ENCODE measurements at places on chromosomes 11 and 22.

DNA sequence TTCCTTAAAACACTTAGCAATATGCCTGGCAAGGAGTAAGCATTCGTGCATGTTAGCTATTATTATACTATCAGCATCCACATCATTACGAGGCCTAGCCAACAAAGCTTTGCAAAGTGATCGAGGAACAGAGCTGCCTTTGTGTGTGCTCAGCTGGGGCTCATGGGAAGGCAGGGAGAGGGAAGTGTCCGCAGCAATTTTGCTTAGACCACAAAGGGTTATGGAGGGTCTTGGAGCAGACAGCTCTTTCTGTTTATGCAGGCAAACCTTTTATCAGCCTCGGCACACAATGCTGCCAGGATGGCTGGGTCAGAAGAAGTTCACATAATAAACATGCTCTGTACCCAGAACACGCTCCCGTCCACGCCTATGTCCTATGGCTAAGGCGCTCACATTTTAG lies 10.9 kb upstream of the DKK3 start:
- DNase-seq: no peak

DNA sequence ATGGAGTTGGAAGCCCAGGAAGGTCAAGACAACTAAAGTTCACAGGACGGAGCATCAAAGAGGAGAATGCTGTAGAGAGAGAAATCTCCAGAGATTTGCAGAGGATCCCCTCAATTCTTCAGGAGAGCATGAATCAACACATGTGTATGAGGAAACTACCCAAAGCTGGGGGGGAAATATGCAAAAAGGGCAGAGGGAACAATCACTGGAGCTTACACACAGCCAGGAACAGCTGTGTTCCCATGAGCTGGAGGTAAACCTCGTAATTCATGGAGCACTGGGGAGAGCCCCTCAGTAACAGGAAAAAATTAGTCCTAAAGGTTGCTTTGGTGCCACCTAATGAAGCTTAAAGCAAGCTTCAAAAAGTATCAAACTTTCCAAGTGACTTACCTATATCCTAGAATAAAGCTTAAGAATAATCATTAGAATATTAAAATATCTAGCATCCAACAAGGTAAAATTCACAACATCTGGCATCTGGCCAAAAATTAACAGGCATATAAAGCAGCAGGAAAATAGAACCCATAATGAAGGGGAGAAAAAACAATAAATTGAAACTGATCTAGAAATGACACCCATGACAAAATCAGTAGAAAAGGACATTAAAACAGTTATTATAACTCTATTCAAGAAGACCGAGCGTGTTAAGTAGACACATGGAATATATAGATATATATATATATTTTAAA lies 134.2 kb downstream of the STK33 start:
- DNase-seq: no peak

- DNase-seq: no peak
Measured at GRCh38 chr22:47782328-47783075, 1020.1 kb downstream of the TBC1D22A start.

GRCh38 chr11:105389952-105390351 lies 219.9 kb upstream of the GRIA4 start:
- DNase-seq: no peak

GRCh38 chr22:31091106-31091975 lies 10.2 kb downstream of the SMTN start:
- DNase-seq: no peak

DNA sequence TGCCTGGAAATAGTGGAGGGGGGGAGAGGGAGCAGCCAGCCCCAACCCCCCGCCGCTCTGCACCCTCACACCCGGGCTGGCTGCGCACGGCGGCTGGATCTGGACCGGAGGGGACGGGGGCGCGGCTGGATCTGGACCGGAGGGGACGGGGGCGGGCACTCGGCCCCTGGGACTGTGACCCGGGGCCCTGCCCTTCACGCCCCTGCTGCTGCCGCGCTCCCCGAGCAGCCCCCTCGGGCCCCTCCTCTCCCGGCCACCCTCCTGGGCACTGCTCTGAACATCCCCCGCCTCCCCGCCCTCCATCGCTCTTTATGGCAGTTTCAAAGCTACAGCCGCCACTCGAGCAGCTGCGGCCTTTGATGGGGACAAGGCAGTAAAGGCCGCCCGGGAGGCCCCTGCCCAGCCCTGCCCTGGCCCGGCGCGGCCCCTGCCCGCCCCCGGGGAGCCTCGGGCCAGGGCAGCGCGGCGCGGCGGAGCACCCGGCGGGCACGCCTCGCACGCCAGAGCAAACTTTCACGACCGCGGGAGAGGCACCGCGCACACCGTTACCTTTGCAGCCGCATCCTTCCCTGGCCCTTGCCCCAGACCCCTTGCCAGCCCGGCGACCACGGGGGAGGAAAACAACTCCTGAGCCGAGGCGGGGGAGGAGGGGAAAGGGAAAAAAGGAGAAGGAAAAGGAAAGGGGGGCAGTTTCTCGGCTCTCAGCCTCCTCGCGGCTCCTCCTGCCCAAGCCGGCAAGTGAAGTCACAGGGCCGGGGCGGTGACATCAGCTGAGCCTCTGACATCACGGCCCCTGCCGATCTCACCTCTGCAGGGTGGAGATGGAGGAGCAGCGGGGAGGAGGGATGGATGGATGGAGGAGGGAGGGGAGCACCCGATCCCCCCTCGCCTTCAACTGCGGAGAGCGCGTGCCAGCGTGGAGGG lies 13.1 kb upstream of the TCF20 start:
- no peak for DNase-seq

- DNase-seq: no peak
Measured at GRCh38 chr11:76880314-76880713, 19.6 kb downstream of the ACER3 start.

- DNase-seq: no peak
Measured at GRCh38 chr11:104490182-104490581, 326.2 kb upstream of the PDGFD start.

DNA sequence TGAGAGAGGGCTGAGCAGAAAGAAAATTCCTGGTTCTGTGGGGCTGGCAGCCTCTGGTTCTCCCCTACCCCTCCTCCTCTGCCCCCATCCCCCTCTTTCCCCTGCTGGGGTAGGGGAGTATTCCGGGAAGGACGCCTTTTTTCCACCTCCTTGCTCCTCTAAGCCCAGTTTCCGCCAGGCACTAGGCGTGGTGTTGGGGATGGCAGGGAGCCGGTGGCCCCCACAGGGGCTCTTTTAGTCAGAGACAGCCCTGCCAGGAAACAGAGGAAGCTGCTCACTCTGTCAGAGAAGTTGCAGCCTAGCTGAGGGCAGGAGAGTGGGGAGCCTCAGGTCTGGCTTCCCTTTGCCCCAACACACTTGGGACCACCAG lies 15.6 kb upstream of the ARHGEF17 start:
- no peak for DNase-seq

DNA sequence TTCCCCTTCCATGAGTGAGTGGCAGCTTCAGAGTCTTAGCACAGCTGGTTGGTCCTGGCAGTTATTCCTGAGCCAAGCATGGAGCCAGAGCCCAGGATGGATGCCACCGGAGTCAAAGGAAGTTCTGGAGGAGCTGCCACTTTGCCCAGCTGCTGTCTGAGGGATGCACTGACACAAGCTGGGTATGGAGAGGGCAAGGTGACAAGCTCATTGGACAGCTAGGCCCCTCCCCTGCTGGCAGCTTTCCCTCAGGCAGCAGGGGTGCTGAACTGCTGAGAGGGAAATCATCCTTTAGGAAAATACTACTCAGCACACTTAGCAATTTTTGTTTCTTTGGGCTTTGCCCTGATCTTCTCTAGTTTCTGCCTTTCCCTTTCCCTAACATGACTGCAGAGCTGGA lies 99.3 kb upstream of the SESN3 start:
- no peak for DNase-seq

- no peak for DNase-seq
Measured at GRCh38 chr11:74468058-74468457, 709 bp upstream of the KCNE3 start.

DNA sequence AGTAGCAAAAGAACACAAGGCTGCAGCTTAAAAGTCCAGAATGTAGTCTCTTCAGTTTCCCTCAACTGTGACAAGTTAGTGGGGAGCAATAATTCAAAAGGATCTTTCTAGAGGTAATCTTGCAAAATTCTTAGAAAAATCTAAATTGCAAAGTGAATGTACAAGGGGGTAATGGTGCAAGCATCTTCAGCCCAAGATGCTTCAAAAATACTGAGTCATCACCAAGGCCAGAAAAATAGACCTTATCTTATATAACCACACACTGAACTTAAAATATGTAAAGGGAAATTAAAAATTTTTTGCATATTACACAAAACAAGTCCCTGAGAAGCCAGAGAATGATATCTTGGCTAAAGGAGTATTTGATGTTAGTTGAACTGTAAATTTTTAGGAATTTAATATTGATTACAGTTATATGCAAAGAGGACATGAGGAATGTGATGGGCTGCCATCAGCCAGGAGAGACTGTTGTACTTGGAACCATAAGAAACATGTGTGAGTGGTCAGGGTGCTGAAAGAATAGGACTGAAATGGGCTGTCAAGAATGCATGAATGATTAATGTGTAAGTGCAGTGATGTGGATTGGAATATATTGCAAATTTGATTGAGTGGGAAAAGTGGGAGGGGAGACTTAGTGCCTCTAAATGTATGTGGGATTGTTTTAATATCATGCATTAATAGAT lies 85.7 kb upstream of the LIN7C start:
- no peak for DNase-seq

DNA sequence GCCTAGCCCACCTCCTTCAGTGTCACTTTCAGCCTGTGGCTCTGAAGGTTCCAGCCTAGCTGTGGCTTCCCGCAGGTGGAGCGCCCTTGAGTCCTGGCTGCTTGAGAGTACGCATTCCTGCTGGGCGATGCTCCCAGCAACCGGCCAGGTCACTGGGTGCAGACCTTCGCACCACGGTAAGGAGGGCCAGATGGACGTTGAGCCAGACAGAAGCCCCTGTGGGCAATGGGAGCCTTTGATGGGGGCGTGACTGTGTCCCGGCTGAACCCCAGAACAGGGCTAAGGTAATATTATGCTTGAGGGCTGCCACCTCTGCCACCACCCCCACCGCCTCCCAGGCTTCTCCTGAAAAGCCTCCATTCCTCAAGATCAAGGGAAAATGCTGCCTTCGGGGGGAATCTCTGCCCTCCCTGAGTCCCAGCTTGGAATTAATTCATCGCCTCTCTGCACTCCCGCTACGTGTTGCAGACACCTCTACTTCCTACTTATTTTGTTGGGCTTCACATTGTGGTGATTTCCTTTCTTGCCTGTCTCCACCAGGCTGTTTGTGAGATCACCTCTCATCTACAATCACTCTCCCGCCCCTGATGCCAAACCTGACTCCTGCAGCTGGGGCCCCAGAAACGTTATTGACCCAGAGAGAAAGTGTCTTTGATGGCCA lies 144.9 kb upstream of the NECTIN1 start:
- no peak for DNase-seq

- DNase-seq: no peak
Measured at GRCh38 chr11:124108156-124108555, 7.1 kb upstream of the VWA5A start.

DNA sequence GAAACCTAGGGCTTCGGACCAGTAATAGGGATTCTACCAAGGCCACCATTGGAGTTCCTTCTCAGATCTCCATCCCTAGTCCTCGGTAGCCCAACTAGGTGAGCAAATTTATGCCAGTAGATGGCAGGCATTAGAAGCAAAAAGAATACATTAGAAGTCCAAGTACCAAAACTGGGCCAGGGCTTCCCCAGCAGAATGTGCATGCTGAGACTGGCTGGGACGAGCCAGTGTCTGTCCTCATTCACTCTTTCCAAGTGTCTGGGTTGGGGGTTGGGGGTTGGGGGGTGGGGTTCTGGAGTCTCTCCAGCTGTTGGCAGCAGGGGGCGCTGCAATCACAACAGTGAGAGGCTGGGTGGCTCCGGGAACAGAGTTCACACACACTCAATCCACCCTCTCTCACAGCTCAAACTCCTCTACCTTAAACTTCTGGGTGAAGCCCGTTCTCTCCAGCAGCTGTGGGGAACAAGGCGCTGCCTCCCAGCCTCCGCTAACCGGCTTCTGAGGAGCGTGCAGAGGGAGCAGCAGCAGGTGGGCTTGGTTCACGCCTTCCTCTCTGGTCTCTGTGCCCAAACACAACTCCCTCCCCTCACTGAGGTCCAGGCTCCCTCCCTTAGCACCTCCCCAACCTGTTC lies 57.5 kb downstream of the BTG4 start:
- no peak for DNase-seq

DNA sequence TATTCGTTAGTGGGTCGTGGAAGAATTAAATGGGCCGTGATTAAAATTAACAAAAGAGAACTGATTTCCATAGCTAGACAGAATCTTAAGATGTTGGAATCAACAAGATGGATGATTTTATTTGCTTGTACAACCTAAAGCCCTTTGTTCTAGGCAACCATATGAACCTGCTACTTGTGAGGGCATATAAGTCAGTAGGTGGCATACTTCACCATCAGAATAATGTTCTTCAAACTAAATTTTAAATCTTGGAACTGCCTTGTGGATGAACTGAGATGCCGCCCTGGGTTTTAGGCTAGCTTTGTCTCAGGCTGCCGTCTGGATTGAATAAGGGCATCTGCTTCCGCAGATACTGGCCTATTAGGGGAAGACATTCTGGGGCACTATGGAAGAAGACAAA lies 40.9 kb downstream of the CSRP3 start:
- DNase-seq: no peak

DNA sequence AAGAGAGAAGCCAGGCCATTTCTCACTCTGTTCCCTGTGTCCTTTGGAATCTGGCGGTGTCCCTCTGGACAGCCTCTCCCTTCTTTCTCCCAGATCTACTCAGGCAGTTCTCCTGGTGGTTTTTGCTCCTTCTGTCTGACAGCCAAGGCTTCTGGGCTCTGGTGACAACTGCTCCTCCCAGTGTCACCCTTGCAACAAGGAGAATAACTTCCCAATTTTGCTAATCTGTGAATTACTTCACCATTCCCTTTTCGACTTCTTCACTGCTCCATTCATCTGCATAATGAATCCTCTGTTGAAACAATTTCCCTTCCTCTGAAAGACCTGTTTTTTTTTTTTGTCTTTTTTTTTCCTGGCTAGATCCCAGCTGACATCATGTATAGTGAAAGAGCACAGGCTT lies 56.3 kb upstream of the PDE3B start:
- DNase-seq: no peak

- DNase-seq: no peak
Measured at GRCh38 chr22:32708830-32709229, 92.7 kb upstream of the TIMP3 start.

GRCh38 chr22:42716649-42717127 lies 4.0 kb downstream of the A4GALT start:
- no peak for DNase-seq

- DNase-seq: no peak
Measured at GRCh38 chr22:49690454-49690853, 137.2 kb downstream of the BRD1 start.

- no peak for DNase-seq
Measured at GRCh38 chr11:60625262-60625661, 74.2 kb upstream of the MS4A8 start.

DNA sequence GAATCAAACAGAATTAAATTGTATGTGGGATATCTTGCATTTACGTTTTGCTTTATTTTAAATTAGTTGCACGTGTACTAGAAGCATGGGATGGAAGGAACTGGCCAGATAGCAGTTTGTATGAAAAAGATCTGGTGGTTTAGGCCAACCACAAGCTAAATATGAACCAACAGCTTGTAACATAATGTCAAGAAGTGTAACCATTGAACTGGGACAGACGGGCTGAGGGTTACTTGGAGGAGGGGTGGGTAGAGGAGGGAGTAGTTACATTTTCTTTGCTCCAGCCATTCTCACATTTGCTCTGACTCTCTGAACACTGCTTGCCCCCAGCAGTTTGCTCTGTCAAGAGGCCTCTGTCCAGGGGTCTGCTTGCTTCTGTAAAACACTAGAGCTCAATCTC lies 31.7 kb upstream of the CXCR5 start:
- DNase-seq: no peak

- DNase-seq: no peak
Measured at GRCh38 chr11:45852712-45853101, 5.4 kb downstream of the CRY2 start.
